ENCODE measurements at places on chromosomes 5 and 9.
A peak's percentile ranks its signal among the peaks of the same experiment; 100 is the strongest.

GRCh38 chr5:159061179-159061796, 38.4 kb downstream of the EBF1 start:
- peak; percentile 17 for DNase-seq

DNA sequence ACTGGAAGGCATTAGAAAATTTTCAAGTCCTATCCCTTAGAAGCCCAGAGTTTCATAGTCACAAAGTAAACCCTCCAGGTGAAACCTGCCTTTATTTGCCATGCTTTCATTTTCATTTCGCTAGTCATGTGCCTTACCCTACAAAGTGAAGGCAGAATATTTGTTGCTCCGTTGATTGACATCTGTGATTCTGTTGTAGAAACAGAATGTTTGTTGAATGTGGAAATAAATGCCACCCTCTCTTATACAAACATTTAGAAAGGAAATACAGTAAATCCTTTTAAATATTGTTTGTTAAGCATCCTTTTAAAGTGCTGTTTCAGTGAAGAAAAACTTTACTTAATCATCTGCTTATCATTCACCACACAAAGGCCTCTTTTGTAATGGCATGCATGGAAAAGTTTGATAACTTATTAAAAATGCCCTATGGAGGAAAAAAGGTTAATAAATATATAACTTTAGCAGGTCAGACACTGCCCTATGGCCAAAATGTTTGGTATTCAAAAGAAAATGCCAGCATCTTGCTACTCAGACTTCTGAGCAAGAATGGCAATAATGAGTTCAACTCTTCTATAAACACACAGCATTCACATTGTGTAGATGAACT, 34.3 kb upstream of the CAST start:
- no peak for DNase-seq

- DNase-seq, result no peak
Measured at GRCh38 chr9:31608416-31608815, 776.0 kb upstream of the ACO1 start.

DNA sequence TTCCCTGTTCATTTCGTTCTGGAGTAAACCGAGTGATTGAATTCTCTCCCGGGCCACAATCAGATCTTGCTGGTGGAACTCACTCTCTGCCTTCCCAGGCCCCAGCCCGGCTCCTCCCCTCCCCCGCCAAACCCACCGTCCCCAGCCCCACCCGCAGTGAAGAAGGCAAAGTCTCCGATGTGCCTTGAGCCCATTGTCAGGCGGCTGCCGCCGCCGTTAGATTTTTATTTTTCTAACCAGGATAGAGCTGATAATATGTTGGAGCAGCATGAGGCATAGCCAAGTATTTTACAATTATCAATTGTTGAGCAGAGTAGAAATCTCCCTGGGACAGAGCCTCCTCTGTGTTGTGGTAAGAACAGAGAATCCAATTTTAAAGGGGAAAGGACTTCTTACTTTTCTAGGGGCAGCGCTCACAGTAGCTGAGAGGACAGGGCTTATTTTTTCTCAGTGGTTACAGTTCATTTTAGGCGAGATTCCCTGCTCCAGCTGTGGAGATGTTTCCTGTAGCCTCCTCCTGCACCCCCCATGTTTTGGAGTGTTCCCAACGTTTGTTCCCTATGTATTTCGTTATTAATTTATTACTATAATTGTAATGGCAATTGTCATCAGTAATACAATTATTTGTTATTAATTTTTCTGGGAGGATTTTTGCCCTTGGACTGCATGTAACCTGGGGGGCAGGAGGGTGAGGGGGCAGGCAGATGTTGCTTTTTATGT, 1.3 kb downstream of the PSAT1 start:
- DNase-seq, result peak; percentile 51

DNA sequence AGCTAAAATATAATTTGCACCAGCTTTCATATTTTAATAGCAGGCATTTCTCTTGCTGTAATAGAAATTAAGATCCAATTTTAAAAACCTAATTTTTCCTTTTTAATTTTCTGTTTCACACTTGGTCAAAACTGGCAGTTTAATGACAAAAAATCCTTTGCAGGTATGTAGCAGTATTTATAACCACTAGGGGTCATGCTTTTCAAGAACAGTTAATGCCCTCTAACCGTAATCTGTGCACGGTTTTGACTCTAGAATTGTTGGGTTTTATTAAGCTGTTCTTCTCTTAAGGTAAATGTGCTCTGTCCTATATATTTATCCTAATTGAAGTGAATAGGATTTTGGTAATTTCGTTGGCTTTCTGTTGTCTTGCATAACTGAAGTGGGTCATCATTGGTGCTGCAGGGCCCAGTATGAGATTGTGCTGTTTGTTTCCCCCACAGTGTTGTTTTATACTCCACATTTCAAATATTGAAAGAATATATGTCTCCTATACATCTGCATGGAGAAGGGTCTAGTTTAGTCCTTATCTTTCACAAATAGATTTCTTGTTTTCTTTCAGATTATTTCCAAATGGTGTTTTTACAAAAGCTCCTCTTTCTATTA, 107.4 kb downstream of the SCAMP1 start:
- DNase-seq, result peak; percentile 46

DNA sequence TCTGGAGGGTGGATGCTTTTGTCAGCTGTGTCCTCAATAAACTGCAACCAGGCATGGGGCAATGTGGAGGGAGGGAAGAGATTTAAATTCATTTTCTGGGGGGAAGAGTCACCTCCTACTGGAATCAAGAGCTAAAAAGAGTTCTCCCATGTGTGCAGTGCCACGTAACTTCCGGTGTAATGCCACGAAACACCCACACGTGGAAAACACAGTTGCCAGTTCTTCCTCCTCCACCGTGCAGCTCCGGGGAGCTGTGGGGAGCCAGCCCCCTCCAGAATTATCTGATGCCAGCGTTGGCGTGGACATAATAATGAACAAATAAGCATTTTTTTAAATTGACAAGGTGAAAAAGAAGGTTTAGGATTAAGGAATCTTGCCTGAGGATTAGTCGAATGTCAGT, 32.1 kb upstream of the MED10 start:
- no peak for DNase-seq

GRCh38 chr9:16591092-16591491, 279.4 kb downstream of the BNC2 start:
- no peak for DNase-seq

DNA sequence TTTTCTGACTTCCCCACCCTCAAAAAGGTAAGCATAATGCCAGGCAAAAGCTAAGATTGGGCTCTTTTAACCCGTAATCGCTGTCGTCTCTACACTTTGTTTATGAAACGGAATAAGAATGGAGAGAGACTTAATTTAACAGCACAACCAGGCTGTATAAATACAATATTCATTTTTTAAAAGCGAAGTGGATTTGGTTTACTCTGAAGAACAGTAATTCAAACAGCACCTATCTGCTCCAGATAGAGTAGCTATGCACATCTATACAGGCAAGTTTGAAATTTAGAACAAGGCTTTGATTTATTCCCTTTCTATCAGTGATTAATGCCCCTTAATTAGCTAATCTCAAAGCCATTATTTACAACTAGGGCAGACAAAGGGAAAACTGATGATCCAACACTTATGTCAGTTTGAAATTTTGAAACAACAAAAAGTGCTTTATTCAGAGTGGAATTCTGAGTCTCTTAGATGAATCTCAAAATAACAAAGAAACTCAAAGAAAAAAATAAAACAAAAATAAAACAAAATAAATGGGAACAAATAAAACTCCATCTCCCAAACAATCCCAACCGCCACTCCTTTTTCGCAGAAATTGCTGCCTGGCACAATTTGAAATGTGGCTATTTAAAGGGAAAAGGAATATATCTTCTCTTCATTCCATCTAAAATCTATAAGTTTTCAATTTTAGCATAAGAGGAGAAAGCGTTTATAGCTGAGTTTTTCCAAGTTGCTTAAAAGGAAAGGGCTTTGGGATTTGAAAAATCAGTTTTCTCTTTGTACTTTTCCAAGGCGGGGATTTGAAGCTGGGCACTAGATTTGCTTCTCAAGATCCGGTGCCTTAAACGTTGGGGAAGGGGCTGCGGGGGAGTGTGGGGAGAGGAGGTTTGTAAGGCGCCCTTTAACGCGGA, 298.6 kb downstream of the PARP8 start:
- DNase-seq, result no peak

- no peak for DNase-seq
Measured at GRCh38 chr5:129899454-129899853, 4.8 kb upstream of the CHSY3 start.

DNA sequence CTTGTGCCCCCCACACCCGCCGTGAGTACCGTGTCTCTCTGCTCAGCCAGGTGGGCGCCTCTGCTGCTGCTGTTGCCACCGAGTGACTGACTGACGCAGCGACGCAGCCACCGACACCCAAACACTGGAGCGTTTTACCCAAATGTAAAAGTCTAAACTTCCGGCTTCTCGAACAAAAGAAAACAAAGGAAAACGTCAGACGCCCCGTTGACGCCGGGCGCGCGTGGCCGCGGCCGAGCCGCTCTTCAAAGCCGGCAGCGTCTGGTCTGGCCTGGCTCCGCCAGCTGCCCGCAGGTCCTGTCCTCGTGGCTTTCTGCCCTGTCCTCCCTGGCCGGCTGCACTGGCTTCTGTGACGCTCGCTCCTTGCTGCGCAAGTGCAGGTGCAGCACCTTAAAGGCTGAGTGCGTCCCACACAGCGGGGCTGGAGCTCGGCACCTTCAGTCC, 41.4 kb upstream of the CLPTM1L start:
- peak; percentile 24 for DNase-seq

DNA sequence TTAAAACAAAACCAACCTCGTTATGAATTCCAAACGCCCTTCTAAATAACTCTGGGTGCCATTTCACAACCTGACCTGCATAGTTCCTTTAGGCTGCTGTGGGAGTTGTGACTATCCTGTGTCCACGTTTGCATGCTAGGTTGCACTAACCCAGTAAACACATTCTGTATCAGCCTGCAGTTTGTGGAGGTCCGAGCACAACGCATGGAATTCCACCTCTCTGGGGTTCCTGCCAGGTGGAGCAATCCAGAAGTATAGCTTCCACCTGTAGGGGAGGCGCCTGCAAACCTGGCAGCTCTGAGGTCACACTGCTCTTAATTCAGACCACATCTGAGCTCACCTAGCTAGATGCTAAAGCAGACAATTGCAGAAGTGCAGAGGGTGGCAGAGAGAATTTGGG, 57.2 kb downstream of the MARCHF3 start:
- DNase-seq, result no peak

- no peak for DNase-seq
Measured at GRCh38 chr9:10651012-10651411, 38.2 kb upstream of the PTPRD start.

GRCh38 chr9:2288309-2288708, 273.2 kb downstream of the SMARCA2 start:
- no peak for DNase-seq

- no peak for DNase-seq
Measured at GRCh38 chr9:80842389-80842788, 847.0 kb downstream of the TLE1 start.

DNA sequence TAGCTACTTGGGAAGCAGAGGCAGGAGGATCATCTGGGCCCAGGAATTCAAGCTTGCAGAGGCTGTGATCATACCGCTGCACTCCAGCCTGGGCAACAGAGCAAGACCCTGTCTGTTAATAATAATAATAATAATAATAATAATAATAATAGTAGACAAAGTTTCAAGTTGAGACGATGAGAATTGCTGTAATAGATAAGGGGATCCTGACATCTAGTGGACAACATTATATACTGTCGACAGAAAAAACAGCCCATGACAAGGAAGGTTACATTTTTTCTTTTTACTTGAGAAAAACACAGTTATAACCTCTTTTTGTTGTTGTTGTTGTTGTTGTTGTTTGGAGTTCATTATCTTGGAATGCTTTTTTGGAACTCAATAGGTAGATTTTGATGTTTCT, 35.3 kb downstream of the NDFIP1 start:
- DNase-seq, result peak; percentile 67

GRCh38 chr5:82358457-82358856, 80.3 kb upstream of the RPS23 start:
- no peak for DNase-seq

DNA sequence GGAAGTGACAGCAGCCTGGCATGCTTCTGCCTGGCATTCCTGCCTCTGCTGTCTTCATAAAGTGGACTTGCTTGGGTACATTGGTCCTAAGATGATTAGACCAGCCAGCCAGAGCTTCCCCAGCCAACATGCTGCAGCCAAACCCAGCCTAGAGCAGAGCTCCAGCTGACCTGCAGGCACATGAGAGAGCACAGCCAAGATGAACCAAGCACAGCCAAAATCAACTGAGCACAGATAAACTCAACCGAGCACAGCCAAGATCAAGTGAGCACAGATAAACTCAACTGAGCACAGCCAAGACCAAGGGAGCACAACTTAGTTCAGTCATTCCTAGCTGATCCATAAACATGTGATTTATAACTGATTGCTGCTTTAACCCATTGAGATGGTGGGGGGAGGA, 266.5 kb downstream of the MSX2 start:
- no peak for DNase-seq

- DNase-seq, result no peak
Measured at GRCh38 chr9:134887686-134888602, 7.3 kb downstream of the FCN2 start.

DNA sequence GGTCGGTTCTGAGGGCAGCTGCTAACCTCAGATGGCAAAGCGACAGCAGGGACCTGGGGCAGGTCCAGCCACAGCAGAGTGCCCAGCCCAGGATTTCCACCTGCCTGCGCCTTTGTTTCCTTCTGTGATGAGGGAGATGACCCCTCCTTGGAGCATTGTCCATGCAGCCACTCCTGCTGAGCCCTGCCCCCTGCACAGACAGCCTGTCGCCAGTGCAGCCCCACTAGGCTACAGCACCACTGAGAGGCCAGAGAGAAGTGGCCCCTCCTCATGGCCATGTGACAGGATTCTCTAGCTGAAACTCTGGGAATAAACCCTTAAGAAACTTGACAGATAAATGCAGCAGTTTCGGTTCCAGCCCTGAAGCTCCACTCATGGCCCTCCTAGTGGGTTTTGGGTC, 10.5 kb upstream of the MRNIP start:
- DNase-seq, result no peak

GRCh38 chr5:87266914-87267573, 639 bp upstream of the RASA1 start:
- peak; percentile 11 for DNase-seq

DNA sequence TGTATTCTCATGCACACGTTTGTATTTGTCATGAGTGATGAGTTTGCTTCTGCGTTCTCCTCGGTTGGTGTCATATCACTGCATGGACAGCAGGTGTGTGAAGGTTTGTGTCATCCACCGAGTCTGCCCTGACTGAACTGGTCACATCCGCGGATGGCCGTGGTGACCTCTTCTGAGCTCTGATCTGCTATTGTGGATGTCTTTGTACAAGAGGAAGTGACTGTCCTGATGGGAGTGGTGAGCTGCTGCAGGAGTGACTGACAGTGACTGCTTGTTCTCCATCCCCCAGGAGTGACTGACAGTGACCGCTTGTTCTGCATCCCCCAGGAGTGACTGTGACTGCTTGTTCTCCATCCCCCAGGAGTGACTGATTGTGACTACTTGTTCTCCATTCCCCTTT, 69.9 kb downstream of the EHMT1 start:
- DNase-seq, result no peak

GRCh38 chr5:134494780-134495179, 30.7 kb upstream of the JADE2 start:
- DNase-seq, result no peak

GRCh38 chr5:31083364-31083763, 110.1 kb upstream of the CDH6 start:
- no peak for DNase-seq
